ENCODE measurements at places on chromosomes 2 and 18. TPM values are rescaled to one million over a fixed set of nuclear protein-coding genes. Genes with fewer than 3 reads are reported as not detected.

GRCh38 chr2:98857001-98857400 is 79.0 kb downstream of the CRACDL start:
- no peak for DNase-seq

DNA sequence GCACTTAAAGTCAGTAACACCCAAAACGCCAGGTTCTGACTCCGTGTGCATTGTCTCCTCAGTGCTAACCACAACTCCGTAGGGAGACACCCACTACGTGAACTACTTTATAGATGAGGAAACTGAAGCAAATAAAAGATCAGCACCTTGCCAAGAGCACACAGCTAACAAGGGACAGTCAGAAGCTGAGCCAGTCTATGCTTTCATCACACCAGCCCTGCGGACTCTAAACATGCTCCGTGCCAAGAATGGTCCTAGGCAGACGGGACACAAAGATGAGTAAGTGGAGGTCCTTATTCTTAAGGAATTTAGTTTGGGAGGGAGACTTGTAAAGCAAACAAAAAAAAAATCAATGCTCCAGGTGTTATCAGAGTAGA is 9.6 kb downstream of the MBOAT2 start:
- no peak for DNase-seq

DNA sequence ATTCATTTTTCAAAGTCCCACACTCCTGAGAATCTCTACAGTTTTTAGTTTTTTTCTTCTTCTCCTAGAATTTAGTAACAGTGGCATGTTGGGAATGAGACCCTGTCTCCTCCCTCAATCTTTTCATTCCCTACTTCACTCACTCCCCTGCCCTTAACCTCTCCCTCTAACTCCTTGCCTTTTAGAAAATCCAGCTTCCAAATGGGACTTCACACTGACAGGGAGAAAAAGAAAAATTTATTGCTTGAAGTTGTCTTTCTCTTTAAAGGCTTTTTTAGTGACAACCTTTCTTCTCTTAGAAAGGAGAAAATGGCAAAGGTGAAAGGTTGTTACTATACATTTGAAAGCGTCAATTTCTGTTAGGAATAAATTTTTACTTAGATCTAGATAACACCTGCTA is 359.2 kb downstream of the CDH7 start:
- no peak for DNase-seq

GRCh38 chr2:68189991-68190784 is 32.5 kb downstream of the PNO1 start:
- no peak for DNase-seq

DNA sequence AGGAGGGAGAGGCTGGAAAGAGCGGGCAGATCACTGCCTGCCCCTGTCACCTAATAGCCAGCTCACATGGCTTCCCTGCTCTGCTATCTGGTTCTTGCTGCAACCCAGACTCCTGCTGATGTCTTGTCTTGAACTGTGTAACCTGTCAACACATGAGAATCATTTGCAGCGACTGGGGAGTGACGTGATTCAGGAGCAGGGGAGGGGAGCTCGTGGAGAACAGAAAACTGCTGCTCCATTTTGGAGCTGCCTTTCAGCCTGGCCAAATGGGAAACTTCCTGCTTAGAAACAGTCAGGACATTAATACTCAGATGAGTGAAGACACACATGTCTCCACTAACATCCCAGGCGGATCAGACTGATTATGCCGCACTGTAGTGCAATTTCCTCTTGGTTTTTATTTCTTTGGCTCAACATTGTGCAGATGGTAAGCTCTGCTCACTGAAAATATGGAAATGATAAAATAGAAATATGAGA is 38.1 kb downstream of the RPL37A start:
- DNase-seq = no peak

- no peak for DNase-seq
These were observed 27.2 kb upstream of the NFE2L2 start for GRCh38 chr2:177291701-177292100.

GRCh38 chr2:174036825-174037224 is 71.7 kb upstream of the SP3 start:
- DNase-seq = no peak

DNA sequence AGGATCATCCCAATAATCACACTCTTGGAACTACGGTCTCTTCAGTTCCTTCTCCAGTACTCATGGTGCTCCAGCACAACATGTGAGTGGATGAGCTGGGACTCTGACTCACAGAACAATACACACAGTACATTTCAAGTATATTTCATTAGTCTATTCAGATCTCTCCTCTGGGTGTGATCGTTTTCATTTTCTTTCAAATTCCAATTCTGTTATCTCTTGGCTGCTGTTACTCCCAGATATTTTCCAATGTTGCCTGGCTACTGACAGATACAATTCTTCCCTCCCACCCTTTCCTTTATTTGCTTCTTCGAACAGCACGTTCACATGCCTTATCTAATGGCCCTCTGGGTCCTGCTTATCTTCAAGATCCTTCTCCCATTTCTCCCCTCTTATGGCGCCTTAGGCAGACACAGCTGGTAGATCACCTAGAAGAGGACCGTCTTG is 216.0 kb downstream of the ACKR3 start:
- no peak for DNase-seq

DNA sequence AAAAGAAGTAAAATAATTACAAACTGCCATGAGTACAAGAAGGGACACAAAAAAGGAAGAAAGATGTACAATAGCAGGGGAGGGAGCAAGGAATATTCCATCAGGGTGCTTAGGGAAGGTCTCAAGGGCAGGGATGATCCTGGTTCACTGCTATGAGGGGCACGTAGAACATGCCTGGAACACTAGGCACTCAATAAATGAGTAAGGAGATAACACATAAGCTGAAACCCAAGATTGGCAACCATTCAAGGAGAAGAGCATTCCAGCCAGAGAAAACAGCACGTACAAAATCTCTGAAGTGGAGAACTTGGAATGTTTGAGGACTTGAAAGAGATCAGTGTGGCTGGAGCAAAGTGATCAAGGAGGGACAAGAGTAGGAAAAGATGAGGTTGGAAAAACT is 103.2 kb downstream of the FAM161A start:
- no peak for DNase-seq

DNA sequence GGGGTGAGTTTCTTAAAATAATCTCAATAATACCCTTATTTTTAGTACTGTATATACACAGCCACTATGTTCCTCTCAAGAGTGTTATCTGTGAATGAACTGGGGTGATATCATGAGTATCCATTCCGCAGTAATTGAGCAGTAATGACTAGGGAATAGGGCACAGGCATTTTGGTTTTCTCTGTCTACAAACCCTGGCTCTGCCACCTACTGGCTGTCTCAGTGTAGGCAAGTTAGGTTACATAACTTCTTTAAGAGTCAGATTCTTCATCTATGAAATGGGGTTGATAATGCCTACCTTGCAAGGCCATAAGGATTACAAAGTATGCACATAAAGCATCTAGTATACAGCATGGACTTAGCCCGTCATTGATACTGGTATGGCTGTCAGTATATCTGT is 555.8 kb downstream of the NRXN1 start:
- no peak for DNase-seq

The TOGARAM2 gene
- polyA plus RNA-seq = 1.6 TPM

The EMX1 gene
- not detected for polyA plus RNA-seq

The CCDC74A gene
- 21.3 TPM for polyA plus RNA-seq

The DIS3L2 gene
- 15.0 TPM for polyA plus RNA-seq

The ARHGEF33 gene
- 0.99 TPM for polyA plus RNA-seq

The SLC19A3 gene
- 1.4 TPM for polyA plus RNA-seq

The LYPD6 gene
- 2.4 TPM for polyA plus RNA-seq

The MAP2 gene
- 2.7 TPM for polyA plus RNA-seq

The PAX8 gene
- 0.19 TPM for polyA plus RNA-seq

The ASPRV1 gene
- 1.9 TPM for polyA plus RNA-seq
